ENCODE measurements at places on chromosomes 6 and 20.

DNA sequence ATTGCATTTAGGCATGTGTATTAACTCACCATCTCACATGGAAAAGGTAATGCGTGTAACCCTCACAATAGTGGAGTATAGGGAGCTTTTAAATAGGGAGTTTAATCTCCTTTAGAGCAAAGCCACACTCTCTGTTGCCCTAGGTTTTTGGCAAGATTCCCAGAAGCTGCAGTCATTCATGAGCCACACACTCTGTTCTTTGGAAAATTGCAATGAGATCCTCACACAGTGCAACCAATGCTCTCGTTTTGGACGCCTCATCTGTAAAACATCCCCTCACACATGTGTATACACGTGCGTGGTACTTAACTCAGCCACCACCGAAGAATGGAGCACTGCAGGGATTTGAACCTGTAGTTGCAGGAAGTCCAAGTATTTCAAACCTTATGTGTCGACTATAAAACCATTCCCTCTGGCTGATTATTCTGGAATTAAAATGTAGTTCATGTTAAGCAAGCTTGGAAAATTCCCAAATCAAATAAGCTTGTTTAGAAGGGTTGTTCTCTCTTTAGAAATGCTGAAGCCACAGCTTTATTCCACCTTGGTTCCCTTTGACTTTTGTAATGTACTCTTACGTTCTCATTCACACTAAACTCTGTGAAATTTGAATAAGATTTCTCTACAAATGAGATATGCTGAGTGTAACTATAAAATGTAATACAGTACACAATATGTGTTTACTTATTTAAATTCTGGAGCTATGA lies 489.8 kb upstream of the MANEA start:
- no peak for DNase-seq

DNA sequence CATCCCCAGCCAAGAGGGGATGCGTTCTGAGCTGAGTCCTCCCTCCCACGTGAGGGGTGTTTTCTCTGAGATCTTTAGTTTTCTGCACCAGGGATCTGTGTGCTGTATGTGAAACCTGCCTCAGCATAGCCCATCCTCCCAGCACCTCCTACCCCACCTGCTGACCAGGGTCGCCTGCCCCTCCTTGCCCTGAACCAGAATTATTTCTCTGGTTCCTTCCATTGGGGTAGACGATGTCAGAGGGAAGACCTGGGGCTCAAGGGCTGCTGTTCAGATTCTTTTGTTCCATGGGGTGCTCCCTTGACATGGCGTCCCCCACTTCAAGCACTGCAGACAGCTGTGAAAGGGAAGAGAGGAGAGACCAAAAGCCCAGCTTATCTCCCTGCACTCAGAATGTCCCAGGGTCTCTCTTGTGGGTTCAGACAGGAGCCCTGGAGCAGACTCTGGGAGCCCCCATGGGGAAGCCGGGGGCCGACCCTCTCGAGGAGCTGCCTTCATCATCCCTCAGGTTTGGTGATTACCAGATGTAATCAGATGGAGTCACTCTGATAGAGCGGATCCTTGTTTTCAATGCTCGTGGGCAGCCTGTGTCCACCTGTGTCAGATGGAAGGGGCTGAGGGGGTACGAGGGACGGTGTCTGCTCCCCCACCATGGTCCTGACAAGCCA lies 74.3 kb downstream of the ERMARD start:
- no peak for DNase-seq

DNA sequence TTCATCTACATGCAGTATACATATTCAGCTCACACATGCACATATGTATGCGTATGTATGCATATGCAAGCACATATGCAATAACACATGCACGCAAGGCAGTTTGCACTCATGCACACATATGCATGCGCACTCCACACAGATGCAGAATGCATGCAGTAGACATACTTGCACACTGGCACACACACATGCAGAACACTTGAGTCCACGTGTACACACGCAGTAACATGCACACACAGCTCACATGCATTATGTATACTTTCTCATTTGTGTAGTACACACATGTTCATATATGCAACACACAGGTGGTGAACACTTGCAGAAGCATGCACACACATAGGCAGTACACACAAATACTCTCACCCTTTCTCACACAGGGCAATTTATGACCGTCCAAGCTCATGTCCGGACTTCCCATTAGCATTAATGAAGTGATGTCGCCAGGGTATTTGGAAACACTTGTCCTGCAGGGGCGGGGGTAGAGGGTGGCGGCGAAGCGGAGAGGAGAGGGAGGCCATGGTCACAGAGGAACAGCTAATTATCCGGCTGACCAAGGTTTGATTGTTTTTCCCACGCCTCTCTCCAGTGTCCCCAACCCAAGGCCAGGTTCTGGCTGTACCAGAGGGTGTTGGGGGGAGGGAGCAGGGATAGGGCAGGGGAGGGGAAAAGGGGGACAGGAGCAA lies 91.3 kb downstream of the VEGFA start:
- DNase-seq = no peak

DNA sequence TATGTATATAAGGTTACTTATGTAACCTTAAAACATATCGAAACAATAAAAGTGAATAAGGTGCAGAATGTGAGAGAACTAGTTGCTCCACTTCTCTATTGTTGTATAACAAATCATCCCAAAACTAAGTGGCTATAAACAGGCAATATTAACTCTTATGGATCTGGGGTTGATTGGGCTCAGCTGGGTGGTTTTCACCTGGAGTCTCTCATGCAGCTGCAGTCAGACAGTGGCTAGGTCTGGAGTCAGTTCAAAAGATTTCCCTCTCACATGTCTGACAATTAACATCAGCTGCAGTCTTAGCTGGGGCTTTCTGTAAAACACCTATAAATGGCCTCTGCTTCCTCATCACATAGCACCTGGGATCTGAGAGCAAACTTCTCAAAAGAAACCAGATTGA lies 288.4 kb upstream of the SASH1 start:
- no peak for DNase-seq

- no peak for DNase-seq
Measured at GRCh38 chr6:103183831-103184411, 1675.8 kb downstream of the HACE1 start.

DNA sequence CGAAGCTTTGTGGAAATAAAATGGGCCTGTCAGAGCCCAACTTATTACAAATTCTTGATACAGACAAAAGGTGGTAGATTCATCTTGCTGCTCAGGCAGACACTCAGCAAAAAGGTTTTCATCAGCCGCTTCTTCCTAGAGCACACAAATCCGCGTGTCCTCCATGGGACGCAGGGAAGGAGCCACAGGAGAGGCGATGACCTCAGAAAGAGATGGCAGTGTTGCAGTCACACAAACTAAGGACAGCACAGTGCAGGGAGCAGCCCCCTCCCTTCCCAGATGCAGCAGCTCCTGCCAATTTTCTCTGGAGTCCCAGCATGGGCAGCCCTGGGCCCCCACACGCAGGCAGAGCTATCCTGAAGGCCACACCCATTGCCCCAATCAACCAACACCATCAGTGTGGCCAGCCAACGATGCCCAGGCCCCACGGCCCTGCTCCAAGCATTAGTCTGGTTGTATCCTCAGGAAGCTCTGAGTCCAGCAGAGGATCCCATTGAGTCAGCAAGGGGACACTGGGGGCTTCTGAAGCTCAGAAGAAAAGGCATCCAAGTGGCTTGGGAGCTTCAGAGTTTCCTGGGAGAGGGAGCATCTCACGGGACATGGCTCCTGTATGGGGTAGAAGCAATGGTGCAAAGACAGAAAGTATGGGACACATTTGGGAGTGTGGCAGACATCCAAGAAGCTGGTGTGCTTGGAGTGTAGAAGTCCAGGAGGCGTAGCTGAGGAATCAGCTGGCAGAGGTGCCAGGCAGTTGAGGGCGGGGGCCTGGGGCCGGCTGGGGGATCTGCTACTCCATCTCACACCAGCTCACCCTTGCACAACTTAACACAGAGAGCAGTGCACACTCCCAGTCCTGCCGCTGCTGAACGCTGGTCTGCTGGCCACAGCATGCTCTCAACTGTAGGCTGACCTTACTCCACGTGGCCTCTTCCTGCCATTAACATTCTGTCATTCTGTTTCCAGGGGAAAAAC lies 142.1 kb upstream of the CST7 start:
- no peak for DNase-seq

GRCh38 chr20:14916360-14916920 lies 579.0 kb upstream of the FLRT3 start:
- DNase-seq = no peak

DNA sequence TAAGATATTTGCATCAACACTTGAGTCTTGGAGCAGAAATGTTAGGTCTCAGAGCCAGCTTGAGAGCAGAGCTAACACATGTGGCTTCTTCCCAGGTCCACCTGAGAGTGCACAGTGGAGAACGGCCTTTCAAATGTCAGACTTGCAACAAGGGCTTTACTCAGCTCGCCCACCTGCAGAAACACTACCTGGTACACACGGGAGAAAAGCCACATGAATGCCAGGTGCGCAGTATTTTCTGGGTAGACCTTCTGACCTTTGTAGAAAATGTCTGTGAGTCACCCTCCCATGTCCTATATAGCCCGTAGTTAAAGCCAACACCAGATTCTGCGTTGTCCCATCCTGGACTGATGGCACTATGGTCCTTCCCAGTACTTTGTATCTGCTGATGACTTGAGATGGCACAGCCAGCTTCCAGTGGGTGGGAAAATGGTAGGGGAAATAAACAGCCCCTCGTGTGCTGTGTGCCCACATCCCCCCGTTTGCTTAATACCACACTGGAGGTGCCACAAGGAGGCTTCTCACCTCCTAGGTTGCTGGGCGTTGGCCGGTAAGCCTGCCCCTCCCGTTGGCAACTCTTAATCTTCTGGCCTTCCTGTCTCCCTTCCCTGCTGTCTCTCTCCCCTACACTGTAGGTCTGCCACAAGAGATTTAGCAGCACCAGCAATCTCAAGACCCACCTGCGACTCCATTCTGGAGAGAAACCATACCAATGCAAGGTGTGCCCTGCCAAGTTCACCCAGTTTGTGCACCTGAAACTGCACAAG lies 20.3 kb downstream of the PRDM1 start:
- DNase-seq = no peak

- DNase-seq = no peak
Measured at GRCh38 chr6:149065658-149066556, 251.6 kb upstream of the TAB2 start.

DNA sequence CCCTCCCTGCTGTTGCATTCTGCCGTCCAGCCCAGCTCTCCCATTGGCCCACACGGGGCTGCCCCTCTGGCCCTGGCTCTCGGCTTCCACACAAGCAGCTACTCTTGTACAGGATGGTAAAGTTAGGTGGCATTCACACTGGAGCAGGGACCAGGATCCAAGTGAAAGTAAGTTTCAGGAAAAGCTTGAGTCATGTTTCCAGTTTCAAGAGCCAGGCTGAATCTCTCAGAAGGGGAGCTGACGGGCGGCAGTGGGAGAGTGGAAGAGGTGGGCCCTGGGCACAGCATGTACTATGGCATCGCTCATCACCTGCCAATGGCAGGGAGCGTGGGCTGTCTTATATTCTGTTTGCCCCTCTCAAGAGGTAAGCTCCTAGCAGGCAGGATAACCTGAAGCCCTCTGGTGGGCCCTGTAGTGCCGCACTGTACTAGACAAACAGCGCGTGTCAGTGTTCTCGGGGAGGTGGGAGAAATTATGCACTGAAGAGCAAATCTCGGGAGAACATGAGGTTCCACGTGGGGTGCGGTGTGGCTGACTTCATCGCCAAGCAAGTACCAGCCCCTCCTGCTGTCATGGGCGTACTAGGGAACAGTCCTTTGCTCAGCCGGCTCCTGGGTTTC lies 241.5 kb downstream of the NRN1 start:
- no peak for DNase-seq

DNA sequence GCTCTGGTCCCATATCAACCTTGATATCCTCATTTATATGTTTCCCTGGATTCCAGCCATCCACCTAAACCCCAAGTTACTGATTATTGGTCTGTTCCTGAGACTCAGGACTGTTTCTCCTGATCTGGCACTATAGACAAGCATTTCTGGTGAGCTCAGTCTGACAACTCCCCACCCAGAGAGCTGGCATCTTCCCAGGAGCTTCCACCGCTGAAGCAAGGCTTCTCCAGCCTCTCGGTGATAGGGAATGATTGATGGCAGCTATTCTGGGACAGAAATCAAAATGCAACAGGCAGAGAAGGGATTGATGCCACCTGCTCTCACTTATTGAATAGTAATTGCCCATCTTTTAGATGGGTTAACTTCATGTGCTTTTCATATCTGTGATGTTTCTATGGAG lies 169.7 kb upstream of the GGTLC1 start:
- DNase-seq = no peak

GRCh38 chr6:32835167-32835893 lies 3.2 kb downstream of the TAP2 start:
- DNase-seq = no peak
